ENCODE measurements at places on chromosomes 1 and 21.

DNA sequence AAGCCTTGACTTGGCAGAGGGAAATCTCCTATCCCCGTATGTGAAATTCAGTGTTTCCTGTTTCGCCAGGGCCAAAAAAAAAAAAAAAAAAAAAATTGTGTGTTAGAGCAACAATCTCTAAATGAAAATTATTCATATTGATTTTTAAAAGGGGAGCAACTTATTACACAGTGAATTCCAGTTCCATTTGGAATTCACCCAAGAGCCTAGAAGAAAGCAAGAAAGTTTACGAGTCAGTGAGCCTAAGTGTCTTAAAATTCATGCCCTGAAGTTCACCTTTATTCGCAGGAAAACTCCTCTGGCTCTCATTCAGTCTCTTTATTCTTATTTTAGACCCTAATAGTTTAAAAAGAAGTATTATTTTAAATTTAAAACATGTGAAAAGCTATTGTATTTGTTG, 42.1 kb upstream of the HUNK start:
- DNase-seq = no peak

GRCh38 chr1:100750005-100750885, 30.7 kb downstream of the VCAM1 start:
- no peak for DNase-seq

- DNase-seq = no peak
Measured at GRCh38 chr1:151947140-151947539, 37.8 kb upstream of the THEM4 start.

DNA sequence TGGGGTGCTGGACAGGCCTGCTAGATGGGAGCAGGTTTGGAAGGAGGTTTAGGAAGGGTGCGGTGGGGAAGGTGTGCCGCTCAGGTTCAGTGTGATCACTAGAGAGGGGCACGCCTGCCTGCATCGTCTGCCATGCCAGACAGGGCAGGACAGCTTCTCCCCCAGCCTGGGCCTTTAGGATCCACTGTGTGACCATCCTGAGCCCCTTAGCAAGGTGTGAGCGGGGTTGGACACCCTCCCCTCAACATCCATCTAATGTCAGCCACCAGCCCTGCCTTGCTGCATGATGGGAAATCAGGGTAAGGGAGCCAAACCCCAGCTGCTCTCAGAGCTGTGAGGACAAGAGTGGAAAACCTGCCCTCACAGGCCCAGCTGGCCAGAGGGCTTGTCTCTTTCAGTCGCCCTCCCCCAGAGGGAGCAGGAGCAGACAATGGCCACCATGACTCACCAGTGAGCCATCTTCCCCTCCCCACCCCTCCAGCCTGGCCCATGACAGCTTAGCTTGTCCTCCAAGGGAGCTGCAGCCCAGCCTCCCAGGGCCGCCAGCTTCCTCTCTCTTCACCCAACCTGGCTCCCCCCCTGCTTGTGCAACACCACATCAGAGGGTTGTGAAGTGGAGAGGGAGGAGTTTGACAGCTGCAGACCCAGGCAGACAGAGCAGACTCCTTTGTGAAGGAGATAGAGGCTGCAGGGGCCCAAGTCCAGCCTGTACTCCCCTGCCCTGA, 37.0 kb downstream of the NUAK2 start:
- DNase-seq = peak; percentile 85

DNA sequence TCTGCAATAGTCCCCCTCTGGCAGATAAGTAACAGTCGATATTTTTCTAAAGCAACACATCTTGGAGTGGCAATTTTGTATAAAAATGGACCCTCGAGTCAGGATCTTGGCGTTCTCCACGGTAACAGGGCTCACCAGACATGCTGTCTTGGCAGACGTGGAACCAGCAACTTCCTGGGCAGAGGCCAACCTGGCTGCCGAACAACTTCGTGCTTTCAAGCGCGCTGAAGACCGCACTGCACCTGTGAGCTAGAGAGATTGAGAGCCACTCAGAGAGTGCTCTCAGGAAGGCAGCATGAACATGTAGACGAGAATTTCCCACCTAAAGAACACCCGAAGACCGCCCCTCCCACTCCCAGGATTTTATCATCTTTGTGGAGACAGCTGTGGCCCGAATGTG, 7.3 kb downstream of the C1orf174 start:
- no peak for DNase-seq

DNA sequence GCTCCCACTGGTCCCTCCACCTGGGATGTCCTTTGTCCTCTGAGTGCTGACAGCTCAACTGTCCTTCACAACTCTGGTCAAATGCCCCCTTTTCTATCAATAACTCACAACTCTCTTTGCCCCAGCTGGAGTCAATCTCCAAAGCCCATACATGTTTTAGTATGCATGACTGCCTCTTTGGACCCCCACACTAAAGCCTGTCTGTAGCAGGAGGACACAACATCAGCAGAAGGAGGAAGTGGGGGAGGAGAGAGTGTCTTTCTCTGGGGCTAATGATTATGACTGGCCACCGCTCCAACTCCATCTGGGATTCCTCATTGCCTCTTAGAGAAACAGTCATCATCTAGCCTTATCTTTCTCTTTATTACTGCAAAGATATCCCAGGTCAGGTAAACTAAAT, 186.6 kb upstream of the FGGY start:
- DNase-seq = no peak

GRCh38 chr21:38312822-38313221, 56.0 kb downstream of the KCNJ15 start:
- DNase-seq = peak; percentile 47

GRCh38 chr1:54803761-54804470, 2.8 kb upstream of the TTC22 start:
- no peak for DNase-seq

GRCh38 chr1:178412400-178412770, 84.4 kb downstream of the CLEC20A start:
- DNase-seq = no peak

DNA sequence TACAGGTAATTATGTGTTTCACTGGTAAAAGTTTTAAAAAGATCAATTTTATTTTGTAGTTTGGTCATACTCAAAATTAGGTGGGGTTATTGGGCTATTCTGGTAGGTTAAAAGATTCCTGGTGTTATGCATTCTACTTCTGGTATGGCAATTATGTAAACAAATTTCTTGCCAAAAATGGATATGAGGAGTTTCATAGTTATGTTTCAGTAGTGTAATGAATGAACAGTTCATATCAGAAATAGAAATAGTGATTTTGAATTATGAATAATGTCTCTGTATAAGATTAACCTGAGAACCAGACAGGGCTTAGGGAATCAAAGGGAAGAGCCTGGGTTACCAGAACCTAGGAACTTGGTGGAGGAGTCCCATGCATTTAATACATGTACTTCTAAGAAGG, 15.9 kb downstream of the ATF6 start:
- DNase-seq = no peak

DNA sequence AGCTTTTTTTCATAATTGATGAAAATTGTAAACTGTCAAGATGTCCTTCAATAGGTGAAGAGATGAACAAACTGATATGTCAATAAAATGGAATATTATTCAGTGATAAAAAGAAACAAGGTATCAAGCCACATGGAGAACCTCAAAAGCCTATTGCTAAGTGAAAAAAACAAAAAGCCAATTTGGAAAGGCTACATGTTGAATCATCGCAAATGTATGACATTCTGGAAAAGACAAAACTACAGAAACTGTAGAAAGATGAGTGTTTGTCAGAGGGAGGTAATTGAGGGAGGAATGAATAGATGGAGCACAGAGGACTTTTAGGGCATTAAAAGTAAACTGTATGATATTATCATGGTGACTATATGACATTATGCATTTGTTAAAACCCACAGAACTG, 34.5 kb upstream of the USP25 start:
- DNase-seq = no peak

DNA sequence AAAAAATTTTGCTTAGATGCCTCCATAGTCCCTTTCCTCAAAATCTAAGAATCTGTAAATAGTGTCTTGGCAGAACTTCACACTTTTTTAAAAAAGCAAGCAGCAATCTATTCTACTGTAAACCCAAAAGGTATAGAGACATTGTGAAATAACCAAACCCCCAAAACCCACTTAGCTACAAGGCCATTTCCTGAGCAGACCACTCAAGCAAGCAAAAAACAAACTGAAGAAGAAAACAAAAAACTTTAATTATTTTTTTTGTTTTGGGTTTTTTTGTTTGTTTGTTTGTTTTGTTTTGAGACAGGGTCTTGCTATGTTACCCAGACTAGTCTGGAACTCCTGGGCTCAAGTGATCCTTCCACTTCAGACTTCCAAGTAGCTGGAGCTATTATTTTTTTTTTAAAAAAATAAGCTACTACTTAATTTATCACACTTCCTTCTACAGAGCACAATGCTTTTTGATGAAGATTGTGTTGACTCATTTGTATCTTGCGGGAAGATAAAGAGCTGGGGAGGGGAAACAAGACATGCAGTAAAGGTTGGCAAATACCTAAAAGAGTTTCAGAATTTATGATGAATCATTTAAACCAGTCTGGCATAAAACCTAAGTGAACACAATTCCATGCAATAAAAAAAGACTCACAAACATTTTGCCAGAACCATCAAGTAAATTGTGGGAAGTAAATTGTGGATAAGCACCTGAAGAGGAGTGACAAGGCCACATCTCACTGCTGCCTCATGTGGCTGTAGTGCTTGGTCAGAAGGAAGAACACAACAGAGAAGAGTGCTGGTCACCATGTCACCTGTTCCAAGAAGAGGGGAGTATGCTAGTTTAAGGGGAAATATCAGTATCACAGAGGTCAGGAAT, 2.7 kb upstream of the PTPN22 start:
- DNase-seq = no peak

DNA sequence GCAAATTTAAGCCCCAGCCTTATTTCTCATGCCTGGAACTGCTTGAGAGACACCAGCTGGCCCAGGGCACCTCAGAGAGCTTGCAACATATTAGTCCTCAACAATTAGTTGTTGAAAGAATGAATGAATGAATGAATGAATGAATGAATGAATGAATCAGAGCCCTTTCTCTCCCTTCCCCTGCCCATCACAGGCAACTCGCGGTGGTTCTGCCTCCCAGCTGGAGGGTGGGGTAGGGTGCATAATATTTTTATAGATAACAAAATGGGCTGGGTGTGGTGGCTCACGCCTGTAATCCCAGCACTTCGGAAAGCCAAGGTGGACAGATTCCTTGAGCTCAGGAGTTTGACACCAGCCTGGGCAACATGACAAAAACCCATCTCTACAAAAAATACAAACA, 110.1 kb downstream of the CCDC185 start:
- no peak for DNase-seq

DNA sequence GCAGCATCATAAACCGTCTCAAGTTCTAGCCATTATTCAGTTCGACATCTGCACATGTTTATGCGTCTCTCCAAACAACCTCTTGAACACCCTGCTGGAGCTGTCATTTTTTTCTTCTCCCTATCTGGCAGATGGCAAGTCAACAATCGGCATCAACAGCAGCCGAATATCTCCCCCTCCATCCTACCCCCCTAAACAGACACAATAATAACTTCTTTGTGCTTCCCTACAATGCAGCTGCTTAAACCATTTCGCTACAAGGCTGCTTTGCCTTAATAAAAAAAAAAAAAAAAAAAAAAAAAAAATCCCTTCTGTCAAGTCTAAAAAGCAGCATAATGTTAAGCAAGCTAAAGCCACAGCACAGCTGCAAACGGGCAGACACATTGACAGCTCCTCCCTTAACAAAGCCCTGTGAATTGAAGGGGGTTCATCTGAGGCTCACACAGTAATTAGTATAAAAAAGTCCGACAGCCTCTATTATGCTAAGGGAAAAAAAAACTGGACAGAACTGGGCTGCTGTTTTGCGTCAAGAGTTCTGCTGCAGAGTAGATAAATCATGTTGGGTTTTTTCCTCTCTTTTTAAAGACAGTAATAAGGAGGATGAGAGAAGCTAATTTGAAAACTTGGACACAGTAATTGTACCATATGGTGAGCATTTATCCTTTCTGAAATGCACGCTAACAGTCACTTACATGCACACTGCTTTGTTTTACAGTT, 136.4 kb downstream of the AKT3 start:
- peak; percentile 95 for DNase-seq

DNA sequence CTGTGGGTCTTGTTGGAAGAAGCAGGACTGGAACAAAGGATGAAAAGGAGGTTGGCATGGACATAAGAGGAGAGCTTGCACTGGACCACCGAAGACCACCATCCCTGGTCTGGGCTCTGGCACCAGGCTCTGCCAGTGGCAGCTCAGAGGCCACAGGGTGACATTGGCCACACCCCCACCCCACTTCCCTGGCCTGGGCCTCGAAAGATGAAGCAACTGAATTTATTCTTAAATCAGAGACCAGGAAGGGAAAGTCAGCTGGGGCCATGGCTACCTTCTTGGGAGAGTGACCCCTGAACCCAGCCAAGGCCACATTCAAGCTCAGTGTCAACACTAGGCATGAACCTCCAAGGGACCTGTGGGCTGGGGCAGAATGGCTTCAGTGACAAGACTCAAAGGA, 4.0 kb downstream of the KLHDC7A start:
- DNase-seq = no peak

- no peak for DNase-seq
Measured at GRCh38 chr1:229447809-229448252, 13.9 kb upstream of the ACTA1 start.

DNA sequence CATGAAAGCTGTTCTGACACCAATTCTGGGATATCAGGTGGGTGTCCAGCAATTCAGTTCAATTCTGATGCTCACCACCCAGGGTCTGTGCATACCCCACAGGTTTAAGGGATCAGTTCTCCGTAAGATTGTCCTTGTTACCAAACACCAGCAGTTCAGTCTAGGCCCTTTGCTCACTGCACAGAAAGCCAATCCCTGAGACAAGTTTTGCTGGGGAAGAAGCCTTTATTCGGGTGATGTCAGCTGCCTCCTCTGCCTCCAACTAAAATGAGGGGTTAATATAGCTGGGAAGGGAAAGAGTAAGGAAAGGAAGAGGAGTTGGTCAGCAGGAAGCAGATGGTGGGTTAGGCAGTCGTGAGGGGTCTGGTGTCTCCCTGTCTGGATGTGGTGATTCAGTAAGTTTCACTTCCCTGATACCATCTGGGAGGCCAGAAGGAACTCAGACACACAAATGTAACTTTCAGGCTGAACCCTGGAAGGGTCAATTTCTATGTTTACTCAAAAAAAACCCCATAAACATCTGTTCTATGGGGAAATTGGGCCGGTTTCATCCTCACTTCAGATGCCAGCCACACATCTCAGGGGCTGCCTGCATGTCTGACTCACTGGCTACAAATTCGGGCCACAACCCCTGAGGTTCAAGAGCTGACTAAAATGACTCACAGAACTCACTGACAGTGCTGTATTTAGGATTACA, 83.3 kb upstream of the PGBD5 start:
- DNase-seq = no peak

- DNase-seq = no peak
Measured at GRCh38 chr1:31991182-31991581, 22.5 kb upstream of the KHDRBS1 start.

- no peak for DNase-seq
Measured at GRCh38 chr1:204406621-204407020, 5.0 kb downstream of the PPP1R15B start.

- DNase-seq = no peak
Measured at GRCh38 chr1:183832459-183832858, 27.5 kb downstream of the RGL1 start.

DNA sequence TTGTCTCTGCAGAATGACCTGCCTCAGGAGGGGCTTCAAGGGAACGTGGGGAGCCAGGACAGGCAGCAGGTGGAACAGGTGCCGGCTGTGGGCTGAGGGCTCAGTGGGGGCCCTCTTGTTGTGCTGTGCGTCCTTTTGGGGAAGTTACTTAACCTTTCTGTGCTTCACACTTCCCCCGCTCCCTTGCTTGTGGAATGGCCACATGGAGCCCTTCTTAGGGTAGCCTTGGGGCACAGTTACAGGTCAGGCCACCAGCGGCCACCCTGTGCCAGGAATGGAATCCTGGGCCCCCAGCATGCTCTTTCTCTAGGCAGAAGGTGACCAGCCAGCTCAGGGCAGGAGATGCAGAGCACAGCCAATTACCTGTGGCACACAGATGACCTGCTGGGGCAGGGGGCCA, 2.6 kb downstream of the IKBKE start:
- no peak for DNase-seq
